ENCODE measurements at places on chromosomes 11 and 22.

DNA sequence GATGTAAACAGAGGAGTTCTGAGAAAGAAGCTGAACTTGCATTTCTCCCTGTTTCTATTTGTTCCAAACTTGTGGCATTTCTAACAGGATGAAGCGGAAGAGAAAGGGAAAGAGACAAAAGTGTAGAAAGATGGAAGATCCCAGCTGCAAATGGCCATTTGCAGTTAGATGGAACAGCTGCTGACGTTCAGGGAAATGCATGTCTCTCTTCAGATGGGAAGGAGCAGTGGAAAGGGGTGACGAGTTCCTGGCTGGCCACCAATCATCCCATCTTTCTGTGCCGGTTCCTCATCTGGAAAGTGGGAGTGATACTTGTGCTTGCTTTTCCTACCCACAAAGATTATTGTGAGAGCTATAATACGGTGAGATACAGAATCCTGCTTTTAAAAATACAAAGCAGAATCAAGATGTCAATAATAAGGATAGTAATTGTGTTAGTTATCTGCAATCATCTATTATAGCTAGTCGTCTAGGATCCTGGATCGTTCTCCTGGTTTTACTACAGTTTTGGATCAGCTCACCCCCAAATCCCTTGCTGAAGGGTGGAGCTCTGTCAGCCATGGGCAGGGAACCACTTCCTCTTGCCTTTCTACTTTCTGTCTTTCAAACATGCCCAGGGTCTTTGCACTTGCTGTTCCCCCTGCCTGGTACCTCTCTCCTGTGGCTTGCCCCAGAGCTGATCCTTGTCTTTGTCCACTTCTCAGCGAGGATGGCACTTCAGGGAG lies 1.2 kb upstream of the TIMP3 start:
- DNase-seq, result no peak

DNA sequence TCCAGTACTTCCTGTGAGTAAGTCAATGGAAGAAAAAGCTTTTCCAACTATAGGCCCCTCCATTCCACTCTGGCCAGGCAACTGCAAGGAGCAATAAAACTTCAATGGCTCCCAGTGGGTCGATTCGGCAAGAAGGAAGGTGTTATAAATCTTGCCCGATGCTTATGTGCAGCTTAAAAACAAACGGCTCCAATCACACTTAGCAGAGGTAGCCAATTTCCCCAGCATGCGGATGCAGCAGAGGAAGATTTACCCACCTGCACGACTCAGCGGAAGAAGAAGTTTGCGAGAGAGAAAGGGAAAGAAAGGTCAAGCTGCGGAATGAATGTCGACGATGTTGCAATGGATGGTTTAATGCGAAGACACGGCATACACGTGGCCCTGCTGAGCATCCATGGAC lies 141.5 kb downstream of the OPCML start:
- no peak for DNase-seq

GRCh38 chr11:34773211-34773610 lies 143.0 kb downstream of the APIP start:
- DNase-seq, result no peak

DNA sequence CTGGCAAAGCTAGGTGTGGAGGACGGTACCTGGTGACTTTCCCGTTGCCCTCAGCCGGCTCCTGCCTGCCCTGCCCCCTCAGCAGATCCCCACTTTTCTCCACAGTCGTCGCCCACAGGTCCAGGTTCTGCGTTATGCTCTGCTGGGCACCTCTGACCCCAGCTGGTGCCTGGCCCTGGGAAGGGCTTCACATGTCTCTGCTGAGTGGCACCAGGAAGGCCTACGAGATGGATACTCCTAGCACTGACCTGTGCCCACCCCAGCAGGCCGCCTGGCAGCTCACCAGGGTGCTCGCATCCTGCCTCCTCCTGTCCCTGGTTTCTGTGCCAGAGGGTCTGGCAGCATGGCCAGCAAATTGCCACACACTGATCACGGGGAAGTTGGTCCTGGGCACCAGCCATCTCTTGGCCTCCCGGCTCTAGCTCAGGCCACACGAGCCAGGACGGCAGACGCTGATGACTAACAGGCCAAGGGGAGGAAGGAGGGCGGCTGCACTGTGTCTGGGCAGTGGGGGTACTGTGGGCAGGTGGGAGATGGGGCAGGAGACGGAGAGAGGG lies 13.8 kb downstream of the CARS1 start:
- DNase-seq, result no peak

DNA sequence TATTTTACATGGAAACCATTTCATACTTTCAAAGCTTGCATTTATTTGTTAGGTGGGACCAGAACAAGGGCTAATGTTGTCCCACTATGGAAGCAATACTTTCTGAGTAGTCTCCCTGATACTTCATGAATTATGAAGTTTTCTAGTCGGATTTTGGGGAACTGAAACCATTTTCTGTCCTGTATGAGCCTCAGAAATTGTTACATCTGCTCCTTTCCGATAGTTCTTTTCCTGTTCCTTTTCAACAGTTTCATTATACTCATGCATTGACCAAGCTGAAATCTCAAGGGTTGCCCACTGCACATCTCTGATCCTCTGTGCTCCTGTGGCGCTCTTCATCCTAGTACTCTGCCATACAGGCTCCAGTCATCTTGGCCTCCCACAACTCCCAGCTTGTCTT lies 31.5 kb upstream of the GLYATL1 start:
- no peak for DNase-seq

DNA sequence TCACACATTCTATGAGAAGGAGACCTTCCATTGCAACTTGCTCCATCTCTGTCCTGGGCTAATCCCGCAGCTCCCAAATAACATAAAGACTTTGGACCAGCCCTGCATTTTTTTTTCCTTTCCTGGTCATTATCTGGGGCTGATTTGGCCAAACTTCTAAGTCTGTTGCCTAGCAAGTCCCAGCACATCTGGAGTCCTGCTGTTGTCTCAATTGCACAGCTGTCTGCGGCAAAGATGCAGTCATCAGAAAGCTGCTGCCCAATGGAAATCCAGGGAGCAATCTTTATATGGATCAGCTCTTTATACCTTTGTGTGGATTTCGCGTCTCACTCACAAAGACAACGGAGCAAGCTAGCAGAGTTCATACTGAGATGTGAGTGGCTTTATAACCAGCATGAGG lies 105.9 kb downstream of the NXPE2 start:
- no peak for DNase-seq

GRCh38 chr11:67648140-67648795 lies 2.3 kb downstream of the ACY3 start:
- peak; percentile 26 for DNase-seq

DNA sequence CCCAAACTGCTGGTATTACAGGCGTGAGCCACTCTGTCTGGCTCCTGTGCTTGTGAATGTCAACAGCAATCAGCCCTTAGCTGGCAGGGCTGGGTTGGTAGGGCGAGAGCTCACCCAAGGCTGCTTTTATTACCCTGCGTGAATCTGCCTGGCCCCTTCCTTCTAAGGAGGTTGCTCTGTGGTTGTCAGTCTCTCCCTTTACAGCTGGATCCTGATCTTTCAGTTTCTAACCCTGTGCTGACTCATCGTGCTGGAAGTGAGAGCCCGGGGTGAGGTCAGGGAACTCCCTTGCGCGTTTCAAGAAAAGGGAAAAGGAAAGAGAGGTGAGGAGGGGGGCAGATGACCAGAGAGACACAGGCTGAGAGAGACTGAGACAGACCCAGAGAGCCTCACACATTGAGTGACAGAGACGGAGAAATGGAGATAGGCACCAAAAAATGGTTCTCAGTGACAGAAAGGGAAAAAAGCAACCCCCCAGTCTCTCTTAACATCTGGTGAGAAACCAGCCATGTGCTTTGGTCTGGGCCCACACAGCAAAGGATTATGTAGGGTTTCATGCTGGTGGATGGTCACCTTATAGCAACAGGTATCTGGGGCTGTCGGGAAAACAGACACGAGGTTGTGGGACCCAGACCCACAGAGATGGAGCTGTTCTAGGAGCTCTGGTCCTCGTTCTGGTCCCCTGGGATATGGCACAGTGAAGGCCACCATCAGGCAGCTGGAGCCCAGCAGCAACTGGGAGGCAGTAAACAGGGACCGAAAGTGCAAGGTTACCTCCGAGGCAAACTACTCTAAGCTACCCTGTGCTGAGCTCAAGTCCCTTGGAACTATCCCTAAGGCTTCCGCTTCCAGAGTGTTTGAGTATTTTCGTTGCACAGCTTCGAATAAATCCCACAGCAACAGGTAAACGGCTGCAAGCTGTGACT lies 2.5 kb downstream of the TCN2 start:
- DNase-seq, result no peak

DNA sequence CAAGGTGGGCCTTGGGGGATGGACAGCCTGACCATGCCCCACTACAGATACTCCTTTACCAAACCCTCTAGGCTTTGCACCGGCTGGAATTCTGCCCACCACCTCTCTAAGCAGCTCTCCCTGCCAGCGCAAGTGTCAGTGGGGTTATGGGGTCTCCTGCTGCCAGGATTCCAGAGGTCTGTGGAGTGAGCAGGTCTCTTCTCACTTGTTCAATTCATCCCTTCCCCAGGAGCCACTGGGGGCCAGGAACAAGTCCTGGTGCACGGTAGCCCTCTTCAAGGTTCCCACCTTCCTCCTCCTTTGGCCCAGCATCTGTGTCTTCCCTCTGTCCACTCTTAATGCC lies 30.5 kb downstream of the CCDC15 start:
- DNase-seq, result no peak

DNA sequence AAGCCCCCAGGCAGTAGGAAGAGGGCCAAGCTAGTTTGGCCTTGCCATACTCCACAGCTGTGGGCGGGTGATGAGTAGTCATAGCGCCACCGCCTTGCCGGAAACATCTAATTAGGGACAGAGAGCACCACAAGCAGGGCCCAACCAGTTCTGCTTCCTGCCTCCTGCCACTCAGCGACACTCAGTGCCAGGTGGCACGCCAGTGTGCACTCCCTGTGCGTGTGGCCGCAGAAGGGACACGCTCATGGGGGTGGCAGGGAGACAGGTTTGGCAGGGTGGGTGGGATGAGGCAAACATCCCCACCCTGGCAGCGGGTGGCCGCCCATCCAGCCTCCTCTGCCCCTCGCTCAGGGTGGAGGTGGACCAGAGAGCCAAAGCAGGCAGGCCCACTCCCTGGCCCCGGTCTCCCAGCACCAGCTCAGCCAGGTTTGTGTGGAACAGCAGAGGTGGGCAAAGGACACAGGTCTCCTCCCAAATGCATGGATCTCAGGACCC lies 4.9 kb downstream of the OVOL1 start:
- DNase-seq, result peak; percentile 29

DNA sequence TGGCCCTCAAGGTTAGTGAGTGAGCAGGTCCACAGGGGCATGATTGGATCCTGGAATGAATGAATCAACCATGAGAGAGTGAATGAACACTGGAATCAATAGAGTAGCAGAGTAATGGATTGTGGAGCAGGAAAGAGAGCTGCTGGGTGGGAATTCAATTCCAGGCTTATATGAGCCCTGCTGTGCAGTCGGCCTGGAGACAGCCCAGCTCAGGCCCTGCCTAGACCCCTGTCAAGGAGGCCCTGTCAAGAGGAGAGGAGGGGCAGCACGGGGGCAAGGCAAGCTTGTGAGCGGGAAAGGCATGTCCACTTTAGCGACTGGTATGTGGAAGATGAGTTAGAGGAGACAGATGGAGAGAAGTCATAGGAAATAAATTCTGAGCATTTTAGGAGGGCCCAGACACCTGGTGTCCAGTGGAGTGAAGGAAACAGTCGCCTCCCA lies 1.3 kb upstream of the FOLR1 start:
- DNase-seq, result no peak

- no peak for DNase-seq
These were observed 38.2 kb downstream of the KIAA0930 start for GRCh38 chr22:45202333-45203149.

GRCh38 chr11:68009391-68010089 lies 587 bp upstream of the ALDH3B1 start:
- no peak for DNase-seq

GRCh38 chr11:128832121-128832497 lies 35.0 kb downstream of the KCNJ1 start:
- DNase-seq, result no peak

GRCh38 chr22:47190276-47190956 lies 428.0 kb downstream of the TBC1D22A start:
- no peak for DNase-seq

- no peak for DNase-seq
These were observed 32.7 kb upstream of the MICAL2 start for GRCh38 chr11:12077535-12078280.

DNA sequence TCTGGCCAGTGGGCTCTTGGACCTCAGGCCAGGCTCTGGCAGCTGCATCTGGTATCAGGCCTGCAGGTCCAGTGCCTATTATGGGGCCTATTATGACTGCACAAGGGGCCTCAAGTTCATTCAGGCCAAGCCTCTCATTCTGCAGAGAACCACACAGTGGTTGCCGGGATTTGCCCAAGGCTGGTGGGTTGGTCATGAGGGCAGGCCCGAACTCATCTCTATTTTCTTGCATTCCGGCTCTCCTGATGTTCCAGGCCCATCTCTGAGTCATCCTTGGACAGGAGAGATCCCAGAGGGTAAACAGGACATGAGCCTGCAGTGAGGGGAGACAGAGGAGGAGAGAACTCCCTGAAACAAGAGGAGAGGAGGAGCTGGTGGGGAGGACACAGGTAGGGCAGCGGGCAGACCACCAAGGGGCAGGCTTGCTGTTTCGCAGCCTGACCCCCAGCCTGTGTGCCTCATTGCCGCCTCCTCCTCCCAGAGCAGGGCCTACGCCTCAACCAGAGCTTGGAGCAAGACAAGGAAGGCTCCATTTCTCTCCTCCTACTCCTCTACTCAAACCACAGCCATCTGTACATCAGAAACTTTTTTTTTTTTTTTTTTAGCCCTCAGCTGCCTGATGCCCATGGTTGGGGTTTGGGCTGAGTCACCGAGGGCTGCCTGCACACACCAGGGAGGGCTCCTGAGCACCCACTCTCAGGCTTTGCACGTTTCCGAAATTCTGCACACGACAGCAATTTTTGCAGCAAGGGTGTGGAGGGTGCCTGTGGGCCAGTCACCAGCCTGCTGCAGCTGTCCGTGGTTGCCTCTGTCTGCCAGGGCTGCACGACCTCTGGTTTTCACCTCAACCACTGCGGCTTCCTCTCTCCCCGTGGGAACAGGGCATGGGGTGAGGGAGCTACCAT lies 12.7 kb upstream of the TREH start:
- DNase-seq, result peak; percentile 43

- DNase-seq, result no peak
These were observed 4.4 kb upstream of the SYTL2 start for GRCh38 chr11:85815186-85815931.

DNA sequence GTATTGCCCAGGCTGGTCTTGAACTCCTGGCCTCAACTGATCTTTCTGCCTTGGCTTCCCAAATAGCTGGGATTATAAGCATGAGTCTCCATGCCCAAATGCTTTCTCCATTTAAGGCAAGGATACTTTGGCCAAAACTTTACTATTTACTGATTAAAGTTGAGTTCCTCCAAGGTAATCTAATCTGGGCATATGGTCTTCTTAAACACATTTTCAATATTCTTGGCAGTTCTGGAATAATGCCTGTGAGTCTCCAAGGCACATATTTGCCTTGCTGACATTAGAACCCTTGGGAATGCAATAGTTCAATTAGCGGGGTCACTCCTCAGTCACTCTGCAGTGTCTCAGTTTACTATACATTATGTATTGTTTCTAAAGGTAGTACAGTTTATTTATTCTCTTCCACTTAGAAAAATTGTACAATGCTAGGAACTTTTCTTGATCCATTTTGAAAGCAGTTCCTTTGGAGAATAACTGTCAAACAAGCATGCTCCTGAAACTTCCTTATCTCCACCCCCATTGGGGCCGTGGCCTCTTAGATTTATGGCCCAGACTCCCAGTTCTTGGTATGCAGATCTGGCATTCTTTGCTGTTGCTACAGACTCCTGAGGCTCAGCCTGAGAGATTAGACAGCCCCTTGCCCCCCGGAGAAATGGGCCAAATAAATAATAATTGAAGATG lies 13.1 kb upstream of the RAB38 start:
- no peak for DNase-seq

Measured in activated CD4-positive, alpha-beta T cell treated with anti-CD3 and anti-CD28 coated beads for 24 hours (primary cell).